Activated naive CD4-positive, alpha-beta T cell treated with Interleukin-2 at 50 U/mL for 16 hours (primary cell): ENCODE measurements at places on chromosomes 2 and 18.
A peak's percentile ranks its signal among the peaks of the same experiment; 100 is the strongest.

GRCh38 chr2:155372969-155373368, 674.5 kb downstream of the KCNJ3 start:
- DNase-seq = no peak

- DNase-seq = no peak
Measured at GRCh38 chr18:46705521-46705920, 48.5 kb upstream of the LOXHD1 start.

GRCh38 chr2:227477291-227477690, 5.3 kb downstream of the AGFG1 start:
- no peak for DNase-seq

- DNase-seq = peak; percentile 38
Measured at GRCh38 chr2:55133467-55134315, 83.4 kb upstream of the RTN4 start.

GRCh38 chr2:85705680-85706039, 11.5 kb downstream of the GNLY start:
- DNase-seq = no peak

GRCh38 chr18:65942854-65943253, 192.0 kb downstream of the CDH7 start:
- no peak for DNase-seq
